Right lung (tissue), 10 donors: ENCODE measurements at places on chromosomes 4 and X. TPM values are rescaled to one million over a fixed set of nuclear protein-coding genes. Genes with fewer than 3 reads are reported as not detected.

The SULT1E1 gene
- polyA plus RNA-seq: 423 TPM

The LUZP4 gene
- polyA plus RNA-seq: not detected

The CCDC158 gene
- polyA plus RNA-seq: 1.5 TPM

The ENPEP gene
- 49.6 TPM for polyA plus RNA-seq
